Activated T-cell treated with anti-CD3 and anti-CD28 coated beads for 1 hour (primary cell): ENCODE measurements at places on chromosomes 13 and 19.

- no peak for DNase-seq
These were observed 1.1 kb downstream of the RAB8A start for GRCh38 chr19:16112778-16113177.

DNA sequence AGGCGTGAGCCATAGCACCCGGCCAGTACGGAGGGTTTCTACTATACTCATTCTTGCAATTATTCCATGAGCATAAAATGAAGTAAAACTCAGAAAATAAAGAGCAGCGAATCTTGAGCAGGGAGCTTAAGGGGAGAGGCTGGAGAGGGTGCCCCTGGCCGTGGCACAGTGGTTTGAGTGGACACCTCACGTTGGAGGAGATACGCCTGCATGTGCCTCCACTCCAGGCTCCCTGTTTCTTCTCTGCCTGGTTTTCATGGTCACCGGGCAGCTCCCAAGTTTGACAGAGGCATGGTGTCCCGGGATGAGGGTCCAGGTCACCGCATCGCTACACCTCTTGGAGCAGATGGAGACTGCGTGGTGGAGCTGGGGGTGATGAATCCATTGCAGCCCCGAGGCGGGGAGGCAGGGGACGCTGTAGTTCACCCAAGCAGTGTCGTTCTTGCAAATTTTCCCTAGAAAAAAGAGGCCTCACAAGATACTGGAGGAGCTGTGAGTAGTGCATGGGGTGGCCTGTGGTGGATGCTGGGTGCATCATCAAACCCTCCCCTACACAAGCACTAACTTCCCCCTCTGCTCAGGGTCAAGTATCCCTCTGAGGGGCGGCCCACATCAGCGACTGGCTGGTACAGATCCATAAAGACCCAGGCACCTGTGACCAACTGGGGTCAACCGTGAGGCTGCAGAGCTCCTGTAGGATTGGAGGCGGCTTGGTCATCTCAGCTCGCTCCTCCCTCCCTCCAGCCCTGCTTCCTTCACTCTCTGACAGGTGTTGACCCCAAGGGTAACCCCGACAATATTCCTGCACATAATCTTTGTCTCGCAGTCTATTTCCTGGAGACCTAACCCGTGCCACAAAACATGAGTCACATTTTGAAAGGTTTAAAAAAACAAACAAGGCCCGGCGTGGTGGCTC, 3.6 kb upstream of the MIER2 start:
- DNase-seq, result no peak

- no peak for DNase-seq
These were observed 69.8 kb downstream of the KCNRG start for GRCh38 chr13:50085063-50085462.

GRCh38 chr19:22545751-22546150, 88.4 kb upstream of the ZNF492 start:
- DNase-seq, result no peak

DNA sequence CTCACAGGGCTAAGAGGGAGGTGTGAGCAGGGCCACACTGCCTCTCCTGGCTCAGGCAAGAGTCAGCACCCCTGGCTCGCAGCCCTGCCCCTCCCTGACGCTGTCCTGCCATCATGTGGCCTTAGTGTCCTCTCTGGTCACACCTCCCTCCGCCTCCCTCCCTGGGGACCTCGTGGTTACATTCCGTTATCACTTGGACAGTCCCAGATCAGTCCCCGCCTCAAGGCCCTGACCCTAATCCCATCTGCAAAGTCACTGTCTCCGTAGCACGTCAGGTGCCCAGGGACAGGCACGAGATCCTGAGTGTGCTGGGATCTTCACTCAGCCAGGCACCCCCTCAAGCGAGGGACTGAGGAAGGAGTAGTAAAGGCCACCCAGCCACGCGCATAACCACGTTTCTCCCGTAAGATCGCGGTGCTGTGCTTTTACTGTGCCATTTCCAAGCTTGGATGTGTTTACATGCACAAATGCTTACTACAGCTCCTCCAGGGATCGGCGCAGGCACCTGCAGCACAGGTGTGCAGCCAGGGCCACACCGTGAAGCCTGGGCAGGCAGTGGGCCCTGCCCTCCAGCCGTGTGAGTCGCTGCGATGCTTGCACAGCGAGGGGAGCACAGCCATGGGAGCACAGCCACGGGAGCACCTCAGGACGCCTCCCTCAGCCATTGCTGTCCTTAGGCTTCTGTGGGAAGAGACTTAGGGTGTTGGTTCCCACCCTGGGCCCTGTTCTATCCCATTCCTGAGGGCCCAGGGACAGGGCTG, 10.7 kb upstream of the TMEM255B start:
- no peak for DNase-seq

- no peak for DNase-seq
These were observed 109.3 kb upstream of the IPO5 start for GRCh38 chr13:97844151-97844550.

GRCh38 chr19:49264258-49264657, 60.7 kb downstream of the SLC6A16 start:
- no peak for DNase-seq

GRCh38 chr13:61830475-61830874, 414.8 kb upstream of the PCDH20 start:
- DNase-seq, result no peak

- DNase-seq, result no peak
These were observed 554.5 kb downstream of the IRS2 start for GRCh38 chr13:109231888-109232287.

DNA sequence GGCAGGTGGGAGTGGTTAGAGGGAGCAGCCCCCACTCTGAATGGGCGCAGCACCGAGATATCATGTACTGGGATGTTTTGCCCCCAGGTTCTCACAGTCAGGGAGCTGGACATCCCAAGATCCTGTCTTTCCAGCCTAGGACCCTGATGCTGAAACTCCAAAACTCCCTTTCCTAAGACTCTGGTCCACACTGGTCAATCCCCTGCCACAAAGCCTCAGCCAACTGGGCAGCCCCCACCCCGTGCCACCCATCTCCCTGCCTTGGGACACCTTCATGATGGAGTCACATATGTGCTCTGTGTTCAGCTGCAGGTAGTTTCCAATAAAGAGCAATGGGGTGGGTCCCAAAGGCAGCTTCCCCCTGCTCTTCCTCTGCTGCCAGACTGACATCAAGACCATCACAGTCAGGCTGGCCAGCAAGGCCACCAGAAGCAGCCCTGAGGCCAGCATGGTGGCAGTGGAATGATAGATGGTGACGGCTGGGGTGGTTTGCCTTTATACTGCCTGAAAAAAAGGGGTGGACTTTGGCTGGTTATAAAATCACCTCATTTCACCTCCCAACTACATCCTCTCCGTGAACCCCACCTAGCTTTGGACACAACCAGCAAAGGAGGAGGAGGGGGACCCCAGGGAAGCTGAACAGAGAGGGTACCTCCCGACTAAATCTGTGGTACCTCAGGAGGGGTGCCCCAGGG, 36.3 kb downstream of the CYP2B6 start:
- DNase-seq, result no peak

GRCh38 chr13:110923777-110924638, 9.1 kb upstream of the ANKRD10 start:
- no peak for DNase-seq

DNA sequence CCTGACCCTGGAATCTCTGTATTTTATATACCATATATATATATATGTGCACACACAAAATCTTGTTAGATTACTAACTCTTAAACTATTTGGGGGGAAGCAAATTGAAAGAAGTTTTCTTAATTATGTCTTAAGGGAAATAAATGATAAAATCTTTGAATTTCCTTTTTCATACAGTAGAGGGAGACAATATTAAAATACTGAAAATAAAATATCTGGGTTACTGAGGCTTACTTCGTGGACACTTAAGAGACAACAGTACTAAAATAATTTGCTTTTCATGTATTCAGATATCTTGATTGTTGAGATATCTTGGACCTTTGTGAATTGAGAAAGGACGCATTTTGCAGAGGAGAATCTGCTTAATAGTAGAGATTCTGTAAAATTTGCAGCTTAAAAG, 17.0 kb downstream of the SUGT1 start:
- no peak for DNase-seq

GRCh38 chr13:99717959-99718674, 216.8 kb downstream of the TM9SF2 start:
- DNase-seq, result no peak

DNA sequence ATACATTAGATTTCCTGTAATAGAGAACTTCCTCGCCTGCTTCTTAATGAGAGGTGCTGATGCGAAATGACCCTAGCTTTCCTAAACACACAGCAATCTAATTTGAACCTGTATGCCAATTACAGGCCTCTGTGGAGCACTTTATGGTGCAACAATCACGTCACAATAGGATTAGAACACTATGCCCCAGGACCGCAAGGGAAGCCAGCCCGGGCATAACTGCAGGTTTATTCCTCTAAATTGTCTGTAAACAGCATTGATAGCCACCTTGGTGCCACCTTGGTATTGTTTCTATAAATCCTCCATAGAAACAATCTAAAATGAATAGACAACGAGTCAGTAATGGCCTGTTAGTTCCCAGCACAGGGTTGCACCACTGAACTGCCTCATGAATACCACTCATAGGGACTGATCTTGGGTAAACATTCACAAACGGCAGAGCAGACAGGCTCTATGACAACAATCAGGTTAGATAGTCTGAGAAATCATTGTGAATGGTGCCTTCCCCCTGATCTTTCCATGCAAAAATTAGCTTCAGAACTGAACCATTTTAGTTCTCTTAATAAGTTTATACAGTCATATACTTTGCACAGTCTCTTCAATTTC, 182.5 kb upstream of the OBI1 start:
- no peak for DNase-seq
